ENCODE measurements at places on chromosomes 2 and 18.
A peak's percentile ranks its signal among the peaks of the same experiment; 100 is the strongest.

DNA sequence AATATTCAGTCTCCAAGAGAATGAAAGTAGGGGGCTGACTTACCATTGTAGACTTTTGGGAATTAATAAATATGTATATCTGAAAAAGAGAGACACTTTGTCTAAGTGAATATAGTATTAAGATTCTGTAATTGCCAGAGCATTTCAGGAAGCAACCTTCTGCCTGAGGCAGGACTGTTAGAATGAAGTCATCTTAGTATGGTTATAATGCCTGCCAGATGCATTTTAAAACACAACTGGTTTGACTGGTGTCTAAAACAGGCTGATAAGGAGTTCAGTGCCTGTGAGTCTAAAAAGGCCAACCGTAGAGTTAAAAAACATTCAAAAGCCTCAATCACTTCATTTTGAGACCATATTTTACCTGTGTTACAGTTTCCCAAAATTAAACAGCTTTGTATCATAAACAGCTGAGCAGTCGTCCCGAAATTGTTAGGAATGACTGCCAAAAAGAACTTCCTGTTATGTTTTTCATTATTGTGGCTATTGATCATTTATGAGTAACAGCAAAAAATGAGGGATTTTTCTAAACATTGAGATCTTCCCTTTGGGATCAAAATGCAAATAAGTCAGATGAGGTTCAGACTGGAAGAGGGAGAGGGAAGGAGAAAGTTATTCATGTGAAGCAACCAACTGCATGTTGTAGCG, 443.9 kb downstream of the PID1 start:
- no peak for DNase-seq

- no peak for DNase-seq
Measured at GRCh38 chr2:72144632-72145288, 2.9 kb downstream of the CYP26B1 start.

DNA sequence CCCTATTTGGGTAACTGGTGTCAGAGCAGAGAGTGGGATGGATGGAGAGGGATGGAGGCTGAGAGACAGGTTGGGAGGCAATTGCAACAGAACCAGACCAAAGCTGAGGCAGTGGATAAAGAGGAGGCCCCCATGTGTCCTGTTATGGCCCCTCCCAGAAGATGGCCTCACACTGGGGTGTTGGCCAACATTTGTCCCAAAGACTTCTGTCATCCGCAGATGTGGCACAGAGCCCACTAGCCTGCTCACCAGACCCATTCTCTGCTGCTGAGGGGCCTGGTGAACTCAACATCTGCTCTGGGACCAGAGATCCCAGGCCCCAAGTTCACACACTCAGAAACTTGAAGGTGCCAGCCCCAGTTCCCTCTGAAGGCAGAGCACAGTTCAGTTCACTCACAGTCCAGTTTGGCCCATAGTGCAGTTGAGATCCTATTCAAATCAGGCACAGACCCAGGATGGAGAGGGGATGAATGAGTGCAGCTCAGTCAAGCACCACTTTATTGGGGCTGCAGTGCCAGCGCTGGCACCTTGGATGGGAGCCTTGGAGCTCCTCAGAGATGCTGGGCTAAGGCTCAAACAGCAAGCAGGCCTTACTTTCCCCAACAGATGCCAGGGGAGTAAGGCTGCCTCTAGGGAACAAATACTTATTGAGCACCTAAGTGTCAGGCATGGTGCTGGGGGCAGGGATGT, 189.2 kb downstream of the ZBTB7C start:
- no peak for DNase-seq

GRCh38 chr2:188045016-188045415, 246.7 kb upstream of the GULP1 start:
- DNase-seq = no peak

DNA sequence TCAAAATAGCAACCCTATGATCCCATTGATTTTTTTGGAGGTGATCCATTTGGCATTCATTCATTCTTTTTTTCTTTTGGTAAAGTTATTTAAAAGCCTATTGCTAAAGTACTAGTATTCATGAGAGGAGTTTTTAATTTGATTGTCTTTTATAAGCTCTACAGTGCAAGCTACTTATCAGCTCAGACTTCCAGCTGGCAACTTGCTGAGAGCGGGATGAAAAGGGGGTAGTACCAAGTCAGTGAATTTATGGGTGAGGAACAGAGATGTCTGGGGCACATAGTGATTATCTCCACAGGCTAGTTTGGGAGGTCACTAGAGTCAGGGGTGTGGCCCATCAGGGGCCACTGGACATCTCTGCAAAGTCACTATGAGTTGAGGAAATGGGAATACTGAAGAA, 202.4 kb downstream of the PIK3C3 start:
- no peak for DNase-seq

GRCh38 chr2:182949052-182949451, 82.6 kb upstream of the FRZB start:
- no peak for DNase-seq

DNA sequence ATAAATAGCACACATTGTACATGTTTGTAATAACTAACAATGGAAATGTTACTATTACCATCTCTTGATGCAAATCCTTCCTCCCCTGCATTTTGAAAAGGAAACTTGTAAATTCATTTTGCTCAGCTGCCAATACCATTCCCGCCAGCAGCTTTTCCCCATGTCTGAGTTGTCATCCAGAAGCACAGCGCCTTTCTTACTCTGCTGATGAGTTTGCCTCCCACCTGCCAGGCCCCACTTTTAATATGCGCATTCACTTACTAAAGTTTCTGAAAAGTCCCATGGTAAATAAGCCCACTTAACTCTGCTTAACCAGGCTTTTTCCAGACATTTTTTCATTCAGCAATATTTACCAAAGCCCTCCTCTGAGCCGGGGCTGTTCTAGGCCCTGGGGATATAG, 3.9 kb downstream of the CHST10 start:
- no peak for DNase-seq

GRCh38 chr2:11738589-11739436, 7.6 kb upstream of the LPIN1 start:
- peak; percentile 31 for DNase-seq

DNA sequence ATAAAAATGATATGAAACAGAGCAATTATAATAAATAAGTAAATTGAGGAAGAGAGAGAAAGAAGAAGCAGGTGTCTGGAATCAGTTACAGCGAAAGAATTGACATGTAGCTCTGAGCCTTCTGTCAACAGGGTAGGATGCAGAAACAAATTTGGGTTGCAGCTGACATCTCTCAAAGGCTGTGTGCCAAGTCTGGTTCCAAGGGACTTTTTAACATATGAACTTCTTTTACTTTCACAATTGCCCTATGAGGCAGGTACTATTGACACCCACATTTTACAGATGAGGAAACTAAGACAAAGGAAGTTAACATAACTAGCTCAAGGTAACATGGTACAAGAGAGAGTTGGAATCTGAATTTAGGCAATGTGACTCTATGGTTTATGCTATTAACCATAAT, 260.0 kb downstream of the ASXL3 start:
- no peak for DNase-seq

GRCh38 chr18:22191923-22192322, 22.5 kb downstream of the GATA6 start:
- no peak for DNase-seq

GRCh38 chr2:26018184-26019055, 15.5 kb upstream of the RAB10 start:
- peak; percentile 10 for DNase-seq

GRCh38 chr2:189265696-189266320, 86.2 kb upstream of the COL5A2 start:
- DNase-seq = no peak

GRCh38 chr2:150107816-150108215, 379.7 kb downstream of the RND3 start:
- DNase-seq = no peak

GRCh38 chr18:25282282-25282681, 69.7 kb downstream of the ZNF521 start:
- DNase-seq = no peak

- DNase-seq = no peak
Measured at GRCh38 chr2:188245230-188245629, 46.4 kb upstream of the GULP1 start.

GRCh38 chr2:155913356-155913755, 419.2 kb downstream of the NR4A2 start:
- DNase-seq = no peak

GRCh38 chr2:139825726-139826125, 1045.5 kb upstream of the NXPH2 start:
- no peak for DNase-seq

DNA sequence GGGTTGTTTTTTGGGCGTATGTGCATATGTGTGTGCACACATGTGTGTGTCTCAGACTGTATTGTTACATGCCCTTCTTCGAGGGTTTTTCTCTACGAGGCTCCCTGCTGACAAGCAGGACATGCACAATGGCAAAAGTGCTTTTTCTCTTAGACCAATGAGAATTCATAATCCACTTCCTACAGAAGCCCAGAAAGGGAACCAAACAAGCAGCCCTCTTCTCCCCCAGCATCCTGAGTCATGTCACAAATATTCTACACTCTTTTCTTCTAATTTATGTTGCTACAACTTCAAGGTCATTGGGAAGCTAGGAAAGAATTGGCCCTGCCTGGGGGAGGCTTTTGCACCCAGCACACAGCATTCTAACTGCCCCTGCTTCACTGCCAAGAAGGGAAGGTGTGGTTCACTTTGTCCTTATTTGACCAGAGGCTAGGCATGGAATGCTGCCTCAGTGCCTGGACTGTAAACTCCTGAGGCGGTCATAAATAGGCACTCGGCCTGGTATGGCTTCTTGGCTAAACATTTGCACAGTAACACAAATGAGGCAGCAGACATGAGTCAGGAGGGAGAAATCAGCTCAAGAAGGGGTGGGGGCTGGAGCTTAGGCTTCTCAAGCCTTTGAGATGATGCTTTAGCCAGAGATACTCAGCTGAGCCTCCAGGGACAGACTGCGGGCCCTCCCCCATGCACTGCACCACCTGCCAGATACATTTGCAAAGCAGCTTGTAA, 92.7 kb upstream of the KLF7 start:
- no peak for DNase-seq

GRCh38 chr2:216653931-216654365, 20.7 kb downstream of the IGFBP2 start:
- DNase-seq = no peak

- no peak for DNase-seq
Measured at GRCh38 chr2:240462073-240462706, 26.7 kb downstream of the GPC1 start.

- DNase-seq = no peak
Measured at GRCh38 chr2:233413046-233413445, 58.8 kb downstream of the DGKD start.

- no peak for DNase-seq
Measured at GRCh38 chr2:98592565-98592964, 15.7 kb downstream of the COA5 start.

GRCh38 chr18:24127735-24128134, 11.1 kb upstream of the CABYR start:
- no peak for DNase-seq

- no peak for DNase-seq
Measured at GRCh38 chr2:135163306-135163705, 111.2 kb downstream of the RAB3GAP1 start.

GRCh38 chr2:134401789-134402188, 147.9 kb downstream of the MGAT5 start:
- DNase-seq = no peak

DNA sequence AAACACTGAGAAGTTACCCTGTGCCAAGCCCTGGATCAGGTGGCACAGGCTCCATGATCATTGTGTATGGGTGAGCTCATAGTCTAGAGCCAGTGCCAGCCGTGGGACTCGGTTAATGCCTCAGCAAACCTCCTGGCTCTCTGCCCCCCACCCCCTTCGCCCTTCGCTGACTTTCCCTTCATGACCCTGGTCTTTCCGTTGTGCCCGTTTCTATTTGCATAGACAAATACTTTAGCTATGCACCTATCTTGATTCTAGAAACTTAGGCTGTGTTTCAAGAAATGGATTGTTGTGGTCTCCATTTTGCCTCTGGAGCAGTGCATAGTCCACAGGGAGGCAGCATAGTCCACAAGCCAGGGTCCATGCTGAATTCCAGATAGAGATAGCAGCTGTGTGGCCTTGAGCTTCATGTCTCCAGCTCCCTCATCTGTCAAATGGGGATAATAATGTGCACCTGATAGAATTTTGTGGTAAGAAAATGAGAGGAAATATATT, 44.8 kb upstream of the KDM3A start:
- DNase-seq = no peak

DNA sequence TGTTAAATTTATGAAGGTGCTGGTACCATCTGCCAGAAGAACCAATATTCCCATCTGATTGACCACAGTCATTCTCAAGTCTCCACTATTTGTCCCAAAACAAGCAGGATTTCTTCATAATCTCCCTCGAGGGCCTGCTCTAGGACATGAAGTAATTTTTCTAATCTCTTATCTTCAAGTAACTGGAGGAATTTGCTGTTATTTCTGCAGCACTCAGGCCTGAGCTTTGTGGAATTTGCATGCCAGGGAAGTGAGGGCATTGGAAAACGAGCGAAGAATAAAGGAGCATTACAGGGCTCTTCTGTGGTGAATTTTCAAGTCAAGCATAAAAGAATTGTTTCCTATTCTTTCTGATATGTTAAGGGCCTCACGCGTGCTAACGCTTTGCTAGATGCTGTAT, 161.2 kb upstream of the EPAS1 start:
- no peak for DNase-seq

DNA sequence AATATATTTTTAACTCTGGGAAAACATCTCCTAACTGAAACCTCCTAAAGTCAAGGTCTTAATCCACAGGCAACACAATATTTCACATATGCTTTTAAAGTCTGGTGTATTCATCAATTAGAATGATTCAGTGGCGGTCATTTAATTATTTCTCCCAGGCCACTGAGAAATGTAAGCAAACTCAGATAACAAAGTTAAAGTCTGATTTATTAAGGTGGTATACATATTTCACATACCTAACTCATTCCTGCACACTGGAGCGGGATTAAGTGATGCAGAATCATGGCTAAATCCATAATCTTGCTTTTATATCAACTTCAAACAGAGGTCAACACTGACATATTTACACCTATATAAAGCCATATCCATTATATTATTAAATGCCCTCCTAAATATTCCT, 43.7 kb downstream of the FRZB start:
- no peak for DNase-seq

GRCh38 chr18:75810516-75810915, 383.0 kb upstream of the SMIM21 start:
- DNase-seq = no peak

DNA sequence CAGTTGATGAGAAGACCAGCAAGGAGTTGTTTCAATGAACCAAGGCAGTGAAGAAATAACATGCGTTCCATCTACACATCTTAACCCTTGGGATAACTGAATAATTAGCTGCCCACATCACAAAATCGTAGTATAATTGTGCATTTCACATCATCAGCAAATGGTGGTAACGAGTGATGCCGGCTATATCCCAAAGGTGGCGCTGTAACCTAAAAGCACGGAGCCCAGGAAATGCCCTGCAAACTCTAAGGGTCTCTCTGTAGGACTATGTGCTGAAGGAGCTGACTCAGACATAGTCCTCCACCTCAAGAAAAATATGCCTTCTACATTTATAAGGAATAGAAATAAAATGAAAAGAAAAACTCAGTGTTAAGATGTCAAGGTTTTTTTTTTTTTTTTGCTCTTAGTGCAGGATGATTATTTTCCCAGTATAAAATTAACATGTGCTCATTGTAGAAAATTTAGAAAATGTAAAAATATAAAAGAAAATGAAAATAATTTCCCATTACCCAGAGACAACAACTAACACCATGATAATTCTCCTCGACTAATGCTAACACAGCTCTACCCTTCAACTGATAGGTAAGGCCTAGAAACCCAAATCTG, 23.1 kb upstream of the DSG3 start:
- DNase-seq = no peak

- no peak for DNase-seq
Measured at GRCh38 chr2:200275295-200276013, 31.0 kb upstream of the SPATS2L start.

- DNase-seq = no peak
Measured at GRCh38 chr2:53111004-53111403, 656.6 kb upstream of the CHAC2 start.
